Suprapubic skin (tissue), 4 donors: ENCODE measurements at places on chromosomes 11 and 22. TPM values are rescaled to one million over a fixed set of nuclear protein-coding genes. Genes with fewer than 3 reads are reported as not detected.

DNA sequence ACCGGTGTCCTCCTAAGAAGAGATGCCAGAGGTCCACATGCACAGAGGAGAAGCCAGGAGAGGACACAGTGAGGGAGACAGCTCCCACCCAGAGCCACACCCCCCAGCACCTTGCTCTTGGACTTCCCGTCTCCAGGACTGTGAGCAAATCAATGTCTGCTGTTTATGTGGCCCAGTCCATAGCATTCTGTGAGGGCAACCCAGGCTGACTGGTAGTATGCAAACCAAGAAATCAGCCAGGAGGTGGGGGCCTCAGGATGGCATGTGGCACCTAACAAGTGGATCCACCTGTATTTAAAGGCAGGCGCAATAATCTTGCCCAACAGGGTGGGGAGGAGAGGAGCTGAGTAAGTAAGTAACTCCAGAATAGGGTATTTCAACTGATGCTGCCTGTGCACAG lies 136.4 kb downstream of the BRD1 start:
- H3K4me3 ChIP-seq, result no peak overlapping the region
- DNase-seq, result peak; percentile 70
- H3K27ac ChIP-seq, result no peak overlapping the region
- peaks cover 49% of the 10 kb centered on the region for H3K27me3 ChIP-seq
- H3K4me1 ChIP-seq, result no peaks in the 10 kb centered on the region

DNA sequence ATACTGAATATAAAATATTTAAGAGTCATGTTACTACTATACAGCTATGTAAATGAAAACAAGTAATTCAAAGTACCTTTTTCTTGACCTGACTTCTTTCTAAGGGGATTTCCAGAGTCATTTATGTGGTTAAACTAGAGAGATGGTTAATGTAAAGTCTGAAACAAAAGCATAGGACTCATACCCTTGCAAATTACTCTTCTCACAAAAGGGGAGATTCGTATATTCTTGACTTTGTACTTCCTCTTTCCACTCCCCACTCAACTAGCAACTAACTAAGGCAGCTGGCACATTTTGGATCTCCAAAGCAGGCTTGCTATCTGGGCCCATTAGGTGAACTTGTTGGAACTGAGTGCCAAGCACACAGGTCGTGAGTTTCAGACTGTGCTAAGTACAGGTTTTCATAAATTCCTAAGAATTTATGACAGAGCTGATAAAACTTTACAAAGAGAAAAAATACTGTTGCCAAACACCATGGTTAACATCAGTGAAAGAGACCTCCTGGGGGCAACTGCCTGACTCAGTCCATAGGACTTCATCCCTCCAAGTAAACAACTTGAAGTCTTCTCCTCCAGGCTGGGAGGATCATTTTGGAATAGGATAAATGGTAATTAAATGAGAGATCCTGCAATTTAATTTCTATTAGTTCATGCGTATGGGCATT lies 77.0 kb upstream of the DDI1 start:
- no peak for DNase-seq
- H3K27me3 ChIP-seq, result no peaks in the 10 kb centered on the region
- H3K27ac ChIP-seq, result no peak overlapping the region

- no peak overlapping the region for H3K4me3 ChIP-seq
- H3K4me1 ChIP-seq, result no peaks in the 10 kb centered on the region
- H3K36me3 ChIP-seq, result no peaks in the 10 kb centered on the region
- no peak for DNase-seq
- H3K27me3 ChIP-seq, result peaks cover 22% of the 10 kb centered on the region
- H3K27ac ChIP-seq, result no peak overlapping the region
These were observed 207.7 kb upstream of the TBCEL start for GRCh38 chr11:120816176-120816575.

- DNase-seq, result no peak
- H3K4me1 ChIP-seq, result peaks cover 20% of the 10 kb centered on the region
- no peaks in the 10 kb centered on the region for H3K27me3 ChIP-seq
These were observed 360.8 kb downstream of the TBC1D22A start for GRCh38 chr22:47123006-47123826.

DNA sequence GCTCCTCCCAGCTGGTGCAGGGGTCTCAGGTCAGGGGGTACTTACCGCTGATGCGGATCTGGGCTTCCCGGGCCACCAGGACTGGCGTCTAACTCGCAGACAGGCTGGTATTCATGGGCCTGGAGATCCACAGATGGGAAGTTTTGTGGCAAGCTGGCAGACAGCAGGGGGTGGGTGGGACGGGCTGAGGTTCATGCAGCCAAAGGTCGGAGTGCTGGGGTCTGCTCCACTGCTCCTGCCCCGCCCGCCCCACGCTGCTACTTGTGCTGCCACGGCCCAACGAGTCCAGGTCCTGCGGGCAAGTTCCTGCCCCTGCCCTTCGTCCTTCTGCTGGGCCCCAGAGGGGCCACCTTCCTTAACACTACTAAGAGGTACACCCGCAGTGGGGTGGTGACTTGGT lies 3.1 kb downstream of the ACY3 start:
- H3K27ac ChIP-seq, result no peak overlapping the region
- H3K4me3 ChIP-seq, result no peak overlapping the region
- no peaks in the 10 kb centered on the region for H3K36me3 ChIP-seq
- peaks cover 20% of the 10 kb centered on the region for H3K27me3 ChIP-seq

- no peaks in the 10 kb centered on the region for H3K27me3 ChIP-seq
- no peak overlapping the region for H3K27ac ChIP-seq
- DNase-seq, result no peak
- no peak overlapping the region for H3K4me3 ChIP-seq
These were observed 52.6 kb downstream of the ARHGAP42 start for GRCh38 chr11:100739666-100740065.

DNA sequence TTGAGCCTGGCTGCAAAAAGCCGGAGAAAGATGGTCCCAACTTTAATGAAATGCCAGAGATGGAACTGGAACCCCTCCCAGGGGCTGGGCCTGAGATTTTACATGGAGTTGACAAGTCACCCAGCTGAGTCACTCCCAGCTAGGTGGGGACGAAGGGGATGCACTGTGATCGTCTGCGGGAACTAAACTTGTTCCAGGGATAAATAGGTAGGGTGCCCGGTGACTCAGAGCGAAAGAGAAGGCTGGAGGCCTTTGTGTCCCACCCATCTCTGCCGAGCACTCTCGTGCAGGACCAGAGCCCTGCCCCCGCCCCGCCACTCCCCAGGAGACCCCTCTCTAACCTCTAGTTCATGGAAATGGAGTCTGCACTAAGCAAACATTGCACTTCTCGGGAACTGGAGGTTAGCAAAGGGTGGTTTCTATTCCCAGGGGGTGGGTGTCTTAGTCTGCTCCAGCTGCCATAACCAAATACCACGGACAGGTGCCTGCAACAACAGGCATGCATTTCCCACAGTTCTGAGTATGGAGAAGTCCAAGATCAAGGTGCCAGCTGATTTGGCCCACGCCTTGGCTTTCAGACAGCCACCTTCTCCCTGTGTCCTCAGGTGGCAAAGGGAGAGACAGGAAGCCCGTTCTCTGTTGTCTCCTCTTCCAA lies 60.7 kb upstream of the FADD start:
- H3K27me3 ChIP-seq, result peaks cover 31% of the 10 kb centered on the region
- no peak overlapping the region for H3K4me3 ChIP-seq
- no peak for DNase-seq

GRCh38 chr11:34634694-34635062 lies 13.8 kb downstream of the EHF start:
- H3K27me3 ChIP-seq, result no peaks in the 10 kb centered on the region
- peak overlapping the region; percentile 42 for H3K27ac ChIP-seq
- H3K36me3 ChIP-seq, result no peaks in the 10 kb centered on the region
- no peak overlapping the region for H3K4me3 ChIP-seq
- peaks cover 57% of the 10 kb centered on the region for H3K4me1 ChIP-seq
- DNase-seq, result no peak

DNA sequence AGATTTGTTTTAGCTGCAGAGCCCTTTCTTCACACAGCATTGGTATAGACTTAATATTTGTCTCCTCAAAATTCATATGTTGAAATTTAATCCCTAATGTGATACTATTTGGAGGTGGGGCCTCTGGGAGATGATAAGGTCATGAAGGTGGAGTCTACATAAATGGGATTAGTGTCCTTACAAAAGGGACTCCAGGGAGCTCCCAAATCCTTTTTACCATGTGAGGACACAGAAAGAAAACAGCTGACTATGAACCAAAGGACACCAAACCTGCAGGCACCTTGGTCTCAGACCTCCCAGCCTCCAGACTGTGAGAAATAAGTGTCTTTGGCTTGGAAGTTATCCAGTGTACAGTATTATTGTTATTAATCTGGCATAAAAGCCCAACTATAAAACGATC lies 10.2 kb downstream of the SLC35F2 start:
- no peaks in the 10 kb centered on the region for H3K27me3 ChIP-seq
- no peaks in the 10 kb centered on the region for H3K36me3 ChIP-seq
- DNase-seq, result no peak
- no peak overlapping the region for H3K4me3 ChIP-seq
- no peak overlapping the region for H3K27ac ChIP-seq

DNA sequence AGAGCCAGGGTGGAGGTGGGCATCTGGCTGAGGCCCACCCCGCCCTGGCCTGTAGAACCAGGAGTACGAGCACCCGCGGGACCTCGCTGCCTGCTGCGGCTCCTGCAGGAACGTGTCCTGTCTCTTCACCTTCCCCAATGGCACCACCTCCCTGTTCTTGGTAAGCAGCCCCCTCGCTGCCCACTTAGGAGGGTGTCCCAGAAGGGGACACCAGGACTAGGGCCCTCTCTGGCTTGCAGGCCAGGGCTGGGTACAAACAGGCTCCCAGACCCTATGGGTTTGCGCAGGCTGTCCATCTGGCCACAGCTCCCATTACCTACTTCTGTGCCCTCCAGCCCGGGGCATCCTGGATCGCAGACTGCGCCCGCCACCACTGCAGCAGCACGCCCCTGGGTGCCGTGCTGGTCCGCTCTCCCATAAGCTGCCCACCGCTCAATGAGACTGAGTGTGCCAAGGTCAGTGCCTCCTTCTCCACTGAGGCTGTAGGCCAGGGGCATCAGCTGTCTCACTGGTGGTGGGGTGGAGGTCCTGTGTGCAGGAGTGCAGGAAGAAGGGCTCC lies 77.5 kb upstream of the MYOD1 start:
- no peaks in the 10 kb centered on the region for H3K36me3 ChIP-seq
- H3K27me3 ChIP-seq, result peaks cover 4% of the 10 kb centered on the region
- H3K4me3 ChIP-seq, result no peak overlapping the region
- H3K27ac ChIP-seq, result no peak overlapping the region
- no peak for DNase-seq
- no peaks in the 10 kb centered on the region for H3K4me1 ChIP-seq

GRCh38 chr22:50700387-50701075 lies 27.9 kb downstream of the SHANK3 start:
- H3K27me3 ChIP-seq, result peaks cover 4% of the 10 kb centered on the region
- DNase-seq, result peak; percentile 74
- H3K4me3 ChIP-seq, result no peak overlapping the region
- H3K27ac ChIP-seq, result no peak overlapping the region

DNA sequence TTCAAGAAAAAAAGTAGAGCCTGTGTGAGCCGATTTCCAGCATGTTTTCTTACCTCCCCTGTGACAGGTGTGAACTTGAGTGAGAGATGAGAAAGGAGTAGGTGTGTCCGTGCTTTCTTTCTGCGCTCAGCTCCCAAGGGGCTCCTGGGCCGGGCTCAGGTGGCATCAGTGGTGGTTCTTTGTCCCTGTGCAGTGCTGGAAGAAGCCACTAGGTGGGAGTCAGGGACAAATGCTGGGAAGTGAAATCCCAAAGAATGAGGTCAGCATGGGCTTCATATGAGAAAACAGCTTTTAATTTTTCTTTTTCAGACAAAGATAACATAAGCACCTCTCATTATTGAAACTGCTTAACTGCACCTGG lies 57.8 kb downstream of the PPFIBP2 start:
- no peak overlapping the region for H3K4me3 ChIP-seq
- H3K27me3 ChIP-seq, result no peaks in the 10 kb centered on the region
- H3K27ac ChIP-seq, result peak overlapping the region; percentile 64
- peaks cover 7% of the 10 kb centered on the region for H3K36me3 ChIP-seq
- peaks cover 72% of the 10 kb centered on the region for H3K4me1 ChIP-seq
- DNase-seq, result no peak

- no peaks in the 10 kb centered on the region for H3K4me1 ChIP-seq
- no peaks in the 10 kb centered on the region for H3K36me3 ChIP-seq
- no peak for DNase-seq
- H3K27ac ChIP-seq, result no peak overlapping the region
- H3K4me3 ChIP-seq, result no peak overlapping the region
- no peaks in the 10 kb centered on the region for H3K27me3 ChIP-seq
These were observed 58.2 kb downstream of the RBX1 start for GRCh38 chr22:41009222-41009948.

GRCh38 chr11:67303132-67303834 lies at the start of gene SSH3:
TSS of gene SSH3 (plus strand) at chr11:67303530. CDS start at chr11:67303626, 96 bp downstream.
- peaks cover 45% of the 10 kb centered on the region for H3K36me3 ChIP-seq
- H3K27ac ChIP-seq, result peak within 1 kb of the TSS; percentile 91
- no peaks in the 10 kb centered on the region for H3K27me3 ChIP-seq
- peak; percentile 79 for DNase-seq

The DENND5A gene
- 38.1 TPM for total RNA-seq

The SMTNL1 gene
- not detected for total RNA-seq

The SCN2B gene
- not detected for total RNA-seq

The SLC16A8 gene
- total RNA-seq, result not detected

The DKK3 gene
- 133 TPM for total RNA-seq

The GLYAT gene
- total RNA-seq, result 0.42 TPM

The RAG2 gene
- total RNA-seq, result not detected

The TSPAN32 gene
- 4.3 TPM for total RNA-seq

The BDNF gene
- total RNA-seq, result 0.62 TPM
